ENCODE measurements at places on chromosomes 13 and 19.
A peak's percentile ranks its signal among the peaks of the same experiment; 100 is the strongest.

DNA sequence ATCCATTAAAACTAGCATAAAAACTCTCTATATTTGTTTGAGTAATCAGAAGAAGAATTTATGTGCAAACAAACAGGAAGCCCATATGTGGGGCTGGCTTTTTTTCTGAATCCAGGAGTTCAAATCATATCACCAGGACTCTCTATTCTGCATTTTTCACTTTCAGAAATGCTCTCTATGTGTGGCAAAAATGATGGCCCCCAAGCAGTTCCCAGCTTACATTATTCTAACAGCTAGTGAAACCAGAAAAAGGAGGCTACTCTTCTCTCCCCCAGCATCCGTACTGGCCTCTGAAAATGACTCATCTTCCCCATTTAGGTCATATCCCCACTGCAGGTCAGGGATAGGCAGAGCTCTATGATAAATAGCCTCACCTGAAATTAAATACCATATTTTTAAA lies 20.4 kb downstream of the RBM26 start:
- DNase-seq, result peak; percentile 65

DNA sequence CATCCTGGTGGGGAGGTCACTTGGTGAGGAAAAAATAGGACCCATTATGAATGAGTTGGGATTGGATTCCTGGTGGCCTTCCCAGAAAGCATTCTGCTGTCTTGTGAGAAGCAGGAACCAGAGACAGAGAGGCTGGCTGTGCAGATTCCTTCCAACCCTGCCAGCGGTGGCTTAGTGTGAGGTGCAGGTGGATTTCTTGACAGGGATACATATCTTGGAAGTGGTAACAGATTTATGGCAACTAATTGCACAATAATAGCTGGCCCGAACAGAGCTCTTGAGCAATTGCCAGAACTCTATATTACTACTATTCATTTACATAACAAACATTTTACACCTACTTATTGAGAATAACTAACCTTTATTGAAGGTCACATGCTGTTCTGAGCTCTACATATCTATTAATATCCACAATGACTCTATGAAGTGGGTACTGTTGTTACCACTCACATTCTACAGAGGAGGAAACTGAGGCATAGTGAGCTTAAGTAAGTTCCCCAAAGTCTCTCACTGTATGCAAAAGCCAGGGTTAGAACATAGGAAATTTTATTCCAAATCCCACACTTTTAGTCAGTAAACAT lies 173.9 kb upstream of the SERP2 start:
- no peak for DNase-seq

DNA sequence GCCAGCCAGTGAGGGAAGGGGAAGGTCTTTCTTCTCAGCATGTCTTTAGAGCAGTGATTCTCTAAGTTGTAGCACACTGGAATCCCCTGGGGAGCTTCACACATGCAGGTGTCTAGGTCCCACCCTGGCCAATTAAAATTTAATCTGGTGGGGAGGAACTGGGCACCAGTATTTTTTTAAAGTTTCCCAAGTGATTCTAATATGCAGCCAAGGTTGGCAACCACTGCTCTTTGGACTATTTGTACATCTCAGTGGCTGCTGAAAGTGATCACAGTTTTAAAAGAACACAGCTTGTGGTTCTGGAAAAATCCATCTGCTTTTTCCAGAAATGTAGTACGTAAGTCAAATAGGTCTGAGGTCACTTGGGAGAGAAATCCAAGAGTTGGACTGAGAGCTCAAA lies 10.7 kb upstream of the KATNAL1 start:
- no peak for DNase-seq

DNA sequence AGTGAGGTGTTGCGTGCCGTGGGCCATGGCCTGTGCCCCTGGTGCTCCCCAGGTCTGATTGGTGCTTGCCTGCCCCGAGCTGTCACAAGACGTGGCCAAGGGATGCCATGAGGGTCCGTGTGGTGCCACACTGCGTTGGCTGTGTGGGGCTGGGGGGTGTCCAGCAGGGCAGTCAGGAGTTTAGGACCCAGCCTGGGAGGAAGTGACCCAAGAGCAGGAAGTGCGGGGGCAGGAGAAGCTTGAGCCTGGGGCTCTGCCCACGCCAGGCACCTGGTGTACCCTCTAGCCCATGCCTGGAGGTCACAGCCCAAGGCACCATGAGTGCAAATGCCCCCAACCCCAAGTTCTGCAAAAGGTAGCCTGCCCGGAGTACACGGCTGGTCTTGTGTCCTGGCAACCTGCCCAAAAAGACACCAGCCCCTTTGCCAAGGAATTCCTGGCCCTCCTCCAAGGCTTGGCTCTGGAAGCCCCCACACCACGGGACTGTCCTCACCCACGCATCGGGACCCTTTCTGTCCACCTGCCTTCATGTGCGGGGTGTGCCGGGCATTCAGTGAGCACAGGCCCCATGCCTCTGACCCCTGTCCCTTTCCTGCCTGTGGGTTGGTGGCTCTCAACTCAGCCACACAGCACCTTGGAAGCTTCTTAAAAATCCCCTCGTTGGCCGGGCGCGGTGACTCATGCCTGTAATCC lies 24.9 kb downstream of the MPND start:
- DNase-seq, result no peak
